Ammon's horn (tissue), 1 donor: ENCODE measurements at places on chromosomes 13 and 19.

DNA sequence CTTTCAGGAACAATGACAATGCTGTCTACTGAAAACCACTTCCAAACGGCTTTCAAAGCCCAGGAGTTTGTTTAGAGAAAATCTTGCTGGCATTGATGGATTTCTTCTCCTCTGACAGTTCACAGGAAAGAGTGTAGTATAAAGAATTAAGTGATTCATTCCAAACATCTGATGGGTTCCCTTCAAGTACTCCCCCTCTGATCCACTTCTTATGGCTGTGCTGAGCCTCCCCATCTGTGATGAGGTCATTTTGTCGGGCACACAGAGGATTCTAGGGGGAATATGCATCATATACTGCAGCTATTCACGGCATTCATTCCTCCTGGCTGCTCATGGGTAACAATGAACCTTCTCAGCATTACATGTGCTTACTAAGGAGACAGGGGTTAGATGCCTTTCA, 107.9 kb downstream of the RGCC start:
- peak; percentile 74 for DNase-seq

- DNase-seq, result no peak
These were observed 2.6 kb downstream of the UBXN6 start for GRCh38 chr19:4454747-4455718.

GRCh38 chr13:24221007-24221406, 60.5 kb downstream of the SPATA13 start:
- no peak for DNase-seq

- DNase-seq, result no peak
These were observed 40.7 kb upstream of the DCUN1D2 start for GRCh38 chr13:113531041-113531873.

- DNase-seq, result no peak
These were observed 14.0 kb downstream of the CDX2 start for GRCh38 chr13:27955014-27955591.

DNA sequence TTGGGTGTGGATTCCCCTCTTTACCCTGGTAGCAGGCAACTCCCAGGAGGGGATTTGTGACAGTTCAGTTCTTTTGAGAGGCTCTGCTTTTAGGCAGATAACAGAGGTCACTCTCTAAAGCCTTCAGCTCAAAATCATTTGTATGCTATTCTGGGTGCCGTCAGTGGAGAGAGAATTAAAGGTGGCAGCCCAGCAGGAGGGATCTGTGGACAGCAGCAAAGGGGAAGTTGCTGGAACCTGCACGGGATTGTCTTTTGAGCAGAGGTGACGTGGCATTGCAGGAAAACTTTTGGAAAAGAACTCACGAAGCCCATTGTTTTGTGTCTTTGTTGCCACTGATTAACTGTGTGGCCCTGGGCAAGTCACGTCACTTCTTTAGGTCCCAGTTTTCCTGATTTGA, 62.4 kb upstream of the C1QTNF9 start:
- no peak for DNase-seq

DNA sequence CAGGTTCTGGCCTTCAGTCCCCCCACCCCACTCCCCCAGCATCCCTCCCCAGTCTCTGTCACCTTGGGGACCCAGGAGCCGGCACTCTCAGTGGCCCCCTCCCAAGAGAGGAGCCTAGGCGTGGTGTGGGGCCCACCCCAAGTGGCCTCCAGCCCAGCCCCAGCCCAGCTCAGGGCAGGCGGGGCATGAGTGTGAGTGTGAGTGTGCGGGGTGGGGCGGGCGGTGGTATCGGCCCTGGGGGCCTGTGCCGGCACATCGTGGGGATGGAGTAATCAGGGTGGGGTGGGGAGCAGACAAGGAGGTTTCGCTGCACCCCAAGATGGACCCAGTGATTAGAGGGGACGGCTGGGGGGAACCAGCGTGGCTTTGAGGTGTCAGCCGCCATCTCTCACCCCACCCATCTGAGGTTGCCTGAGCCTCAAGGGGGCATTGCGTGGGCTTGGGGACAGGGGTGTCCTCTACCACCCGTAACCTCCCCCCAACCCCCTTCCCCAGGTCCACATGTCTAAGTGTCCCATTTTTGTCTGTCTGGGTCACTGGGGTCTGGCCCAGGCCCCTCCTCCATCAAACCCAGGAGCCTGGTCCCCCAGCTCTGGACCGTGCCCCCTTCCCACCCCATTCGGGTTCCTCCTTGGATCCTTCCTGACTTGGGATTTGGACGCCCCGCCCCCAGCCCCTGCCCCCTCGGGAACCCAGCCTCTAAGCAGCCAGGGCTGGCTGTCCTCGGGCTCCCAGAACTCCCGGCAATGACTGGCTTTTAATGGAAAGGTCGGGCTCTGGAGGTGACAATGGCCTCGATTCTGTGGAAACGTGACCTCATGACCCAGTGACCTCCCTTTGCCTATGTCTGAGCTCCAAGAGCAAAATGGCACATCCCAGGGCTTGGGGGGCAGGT, 6.9 kb upstream of the SULT2B1 start:
- DNase-seq, result no peak

DNA sequence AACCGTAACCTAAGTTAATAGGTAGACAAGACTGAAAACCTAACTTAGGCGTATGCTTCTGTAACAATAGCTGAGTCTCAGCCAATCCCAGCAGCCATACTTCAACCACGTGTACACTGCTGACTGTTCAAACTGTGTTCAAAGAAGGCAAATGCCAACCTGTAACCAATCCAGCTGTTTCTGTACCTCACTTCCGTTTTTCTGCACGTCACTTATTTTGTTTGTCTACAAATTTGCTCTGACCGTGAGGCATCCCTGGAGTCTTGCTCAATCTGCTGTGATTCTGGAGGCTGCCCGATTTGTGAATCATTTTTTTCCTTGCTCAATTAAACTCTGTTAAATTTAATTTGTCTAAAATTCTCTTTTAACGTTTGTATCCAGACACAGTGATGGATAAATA, 59.2 kb downstream of the EDNRB start:
- no peak for DNase-seq

DNA sequence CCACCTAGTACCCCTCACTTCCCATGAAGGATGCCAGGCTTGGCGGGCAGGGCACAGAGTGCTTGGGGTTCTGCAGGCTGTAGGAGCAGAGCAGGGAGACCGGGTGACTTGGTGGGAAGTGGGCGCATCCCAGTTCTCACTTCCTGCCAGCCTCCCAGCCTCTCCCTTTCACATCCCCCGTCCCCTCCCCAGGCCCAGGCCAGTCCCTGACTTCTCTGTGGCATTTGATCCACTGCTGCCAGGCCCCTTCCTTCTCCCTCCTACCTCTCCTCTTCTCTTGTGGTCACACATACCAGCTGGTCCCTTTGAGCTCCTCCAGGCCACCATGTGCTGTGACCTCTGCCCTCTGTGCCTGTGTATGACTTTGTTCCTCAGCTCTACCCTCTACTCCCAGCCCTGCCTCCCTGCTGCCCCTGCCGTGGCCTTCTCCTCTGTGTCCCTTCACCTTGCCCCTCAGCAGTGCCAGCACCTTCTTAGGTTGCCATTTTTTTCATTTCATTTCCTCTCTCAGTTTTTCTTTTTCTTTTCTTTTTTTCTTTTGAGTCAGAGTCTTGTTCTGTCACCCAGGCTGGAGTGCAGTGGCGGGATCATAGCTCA, 19.5 kb downstream of the MYO1F start:
- DNase-seq, result no peak

- no peak for DNase-seq
These were observed 270.3 kb downstream of the MZT1 start for GRCh38 chr13:72457151-72457550.

- no peak for DNase-seq
These were observed 14.1 kb downstream of the KLF2 start for GRCh38 chr19:16338470-16339360.

DNA sequence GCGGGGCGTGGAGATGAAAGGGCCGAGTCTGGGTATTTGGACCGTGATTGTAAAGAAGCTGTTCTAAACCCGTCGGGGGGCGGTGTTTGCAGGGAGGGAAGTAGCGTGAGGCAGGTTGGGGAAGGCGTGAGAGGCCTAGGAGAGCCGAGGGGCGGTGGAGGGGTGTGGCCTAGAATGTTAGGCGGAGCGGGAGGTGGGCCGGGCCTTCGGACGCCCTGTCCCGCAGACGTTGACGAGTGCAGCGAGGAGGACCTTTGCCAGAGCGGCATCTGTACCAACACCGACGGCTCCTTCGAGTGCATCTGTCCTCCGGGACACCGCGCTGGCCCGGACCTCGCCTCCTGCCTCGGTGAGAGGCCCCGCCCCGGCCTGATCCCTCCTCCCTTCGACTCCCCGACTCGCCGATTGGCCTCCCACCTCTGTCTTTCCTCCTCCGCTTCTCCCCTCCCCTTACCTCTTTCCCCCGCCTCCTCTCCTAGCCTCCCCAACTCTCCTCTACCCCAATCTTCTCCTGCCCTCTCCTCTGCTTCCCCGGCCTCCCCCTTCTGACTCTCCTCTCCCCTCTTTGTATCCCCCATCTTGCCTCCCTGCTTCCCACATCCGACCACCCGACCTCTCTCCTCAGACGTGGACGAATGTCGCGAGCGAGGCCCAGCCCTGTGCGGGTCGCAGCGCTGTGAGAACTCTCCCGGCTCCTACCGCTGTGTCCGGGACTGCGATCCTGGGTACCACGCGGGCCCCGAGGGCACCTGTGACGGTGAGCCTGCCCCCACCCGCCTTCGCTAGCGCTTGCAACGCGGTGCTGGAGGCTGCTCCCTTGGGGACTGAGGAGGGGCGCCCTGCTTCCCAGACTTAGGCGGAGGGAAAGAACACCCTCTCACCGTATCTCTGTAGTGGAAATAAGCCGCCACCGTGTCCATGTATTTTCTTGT, 12.8 kb downstream of the LTBP4 start:
- DNase-seq, result no peak

DNA sequence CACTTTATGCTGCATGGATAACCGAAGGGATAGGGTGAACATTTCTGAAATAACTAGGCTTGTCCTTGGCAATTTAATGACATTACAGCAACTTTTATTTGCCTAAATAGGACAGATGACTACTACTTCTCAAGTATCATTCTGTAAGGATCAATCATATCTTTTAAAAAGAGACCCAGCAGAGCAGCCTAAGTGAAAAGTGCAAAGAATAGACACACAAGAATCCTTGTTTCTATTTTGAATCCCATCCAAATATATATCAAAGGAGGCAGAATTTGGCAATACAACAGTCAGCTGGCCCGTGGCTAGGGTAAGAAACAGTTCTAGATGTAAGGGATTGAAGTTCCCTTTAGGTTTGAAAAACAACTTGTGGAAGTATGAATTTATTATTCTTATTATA, 6.9 kb downstream of the THSD1 start:
- no peak for DNase-seq

DNA sequence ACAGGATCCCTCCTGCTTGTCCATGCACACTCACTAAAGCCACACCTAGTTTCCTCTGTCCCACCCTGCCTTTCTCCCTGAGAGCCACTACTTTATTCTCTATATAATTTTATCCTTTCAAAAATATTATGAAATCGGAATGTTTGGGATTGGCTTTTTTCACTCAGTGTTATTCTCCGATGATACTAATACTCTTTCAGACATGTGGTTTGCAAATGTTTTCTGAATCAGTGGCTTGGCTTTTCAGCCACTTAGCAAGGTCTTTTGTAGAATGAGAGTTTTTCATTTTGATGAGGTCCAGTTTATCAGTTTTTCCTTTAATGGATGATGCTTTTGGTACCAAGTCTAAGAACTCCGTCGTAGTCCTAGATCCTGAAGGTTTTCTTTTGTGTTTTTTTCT, 11.6 kb downstream of the SPATA13 start:
- DNase-seq, result no peak
